ENCODE measurements at places on chromosomes 2 and 18.

- DNase-seq = no peak
These were observed 102.2 kb downstream of the PDE1A start for GRCh38 chr2:182324665-182325064.

GRCh38 chr2:27754831-27755230 is 16.7 kb upstream of the MRPL33 start:
- no peak for DNase-seq

- DNase-seq = no peak
These were observed 211.5 kb downstream of the IKZF2 start for GRCh38 chr2:212939777-212940531.

DNA sequence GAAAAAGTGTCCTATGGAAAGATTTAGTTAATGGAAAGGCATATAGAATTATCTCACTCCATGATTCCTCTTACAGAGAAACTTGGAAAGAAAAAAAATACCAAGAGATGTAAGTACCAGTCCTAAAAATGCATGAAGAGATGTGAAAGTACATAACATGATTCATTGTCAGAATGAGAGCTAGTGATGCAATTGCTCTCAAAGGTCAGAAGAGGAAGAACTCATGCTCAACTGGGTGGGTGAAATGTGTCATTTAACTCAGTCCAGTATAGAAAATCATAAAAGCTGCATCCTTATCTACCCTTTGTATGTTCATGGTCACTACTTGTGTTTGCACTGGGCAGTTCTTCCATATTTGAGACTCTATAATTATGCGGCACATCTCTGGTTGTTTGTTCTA is 300.0 kb upstream of the PIK3C3 start:
- DNase-seq = no peak

GRCh38 chr2:45728458-45728942 is 77.0 kb downstream of the PRKCE start:
- DNase-seq = no peak

DNA sequence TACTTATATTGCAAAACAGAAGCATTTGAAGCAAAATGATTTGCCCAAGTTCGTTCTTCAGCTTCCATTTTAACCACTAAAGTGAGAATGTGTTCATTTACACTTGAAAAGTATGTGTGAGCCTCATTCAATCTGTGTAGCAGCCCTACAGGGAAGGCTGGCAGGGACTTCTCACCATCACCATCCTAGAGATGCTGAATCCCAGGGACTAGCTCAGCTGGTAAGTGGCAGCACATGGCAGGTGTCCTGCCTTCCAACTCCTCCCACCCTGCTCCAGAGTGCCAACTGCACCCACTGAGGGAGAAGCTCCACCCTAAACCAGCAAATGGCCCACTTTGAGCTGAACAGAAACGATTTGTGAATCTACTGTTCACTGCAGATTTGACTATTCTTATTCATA is 91.5 kb downstream of the EN1 start:
- no peak for DNase-seq

DNA sequence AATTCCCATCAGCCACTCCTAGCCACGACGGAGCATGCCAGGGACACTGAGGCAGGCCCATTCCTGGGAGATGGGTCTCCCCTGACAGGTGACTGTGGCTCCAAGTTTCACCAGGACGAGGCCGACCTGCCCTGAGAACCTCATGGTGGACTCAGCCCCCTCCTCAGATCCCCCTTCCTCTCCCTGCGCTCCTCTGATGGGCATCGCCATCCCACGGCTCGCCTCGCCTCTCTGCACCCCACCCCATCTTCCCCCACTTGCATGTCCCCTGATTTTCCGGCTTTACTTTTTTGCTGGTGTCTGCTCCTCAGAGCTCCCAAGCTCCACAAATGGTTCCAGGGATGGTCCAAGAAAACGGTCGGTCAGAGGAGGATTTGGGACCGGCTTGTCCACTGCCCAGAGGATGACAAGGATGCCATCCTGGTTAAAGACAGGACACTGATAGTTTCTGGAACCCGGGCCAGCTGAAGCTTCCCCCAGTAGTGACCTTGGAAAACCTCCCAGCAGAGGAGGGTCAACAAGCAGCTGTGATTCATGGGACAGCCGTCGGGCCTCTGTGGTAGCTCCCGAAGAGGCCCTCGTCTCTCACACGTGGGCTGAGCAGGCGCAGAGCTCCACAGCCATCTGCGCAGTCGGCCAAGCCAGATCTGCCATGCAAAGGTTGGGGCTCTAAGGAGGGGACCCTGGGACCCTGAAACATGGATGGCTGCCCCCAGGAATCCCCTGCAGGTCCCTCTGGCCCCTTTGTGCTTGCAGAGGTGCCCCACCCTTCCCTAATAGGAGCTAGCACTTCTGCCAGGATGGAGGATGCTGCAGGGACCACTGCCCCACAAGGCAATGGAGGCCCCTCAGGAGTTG is 87.8 kb upstream of the SLC66A3 start:
- no peak for DNase-seq

GRCh38 chr2:210207929-210208328 is 17.3 kb downstream of the ACADL start:
- no peak for DNase-seq

- DNase-seq = no peak
These were observed 78.2 kb upstream of the SLC1A4 start for GRCh38 chr2:64910972-64911433.

GRCh38 chr2:1546023-1546591 is 132.8 kb downstream of the TPO start:
- peak; percentile 9 for DNase-seq

DNA sequence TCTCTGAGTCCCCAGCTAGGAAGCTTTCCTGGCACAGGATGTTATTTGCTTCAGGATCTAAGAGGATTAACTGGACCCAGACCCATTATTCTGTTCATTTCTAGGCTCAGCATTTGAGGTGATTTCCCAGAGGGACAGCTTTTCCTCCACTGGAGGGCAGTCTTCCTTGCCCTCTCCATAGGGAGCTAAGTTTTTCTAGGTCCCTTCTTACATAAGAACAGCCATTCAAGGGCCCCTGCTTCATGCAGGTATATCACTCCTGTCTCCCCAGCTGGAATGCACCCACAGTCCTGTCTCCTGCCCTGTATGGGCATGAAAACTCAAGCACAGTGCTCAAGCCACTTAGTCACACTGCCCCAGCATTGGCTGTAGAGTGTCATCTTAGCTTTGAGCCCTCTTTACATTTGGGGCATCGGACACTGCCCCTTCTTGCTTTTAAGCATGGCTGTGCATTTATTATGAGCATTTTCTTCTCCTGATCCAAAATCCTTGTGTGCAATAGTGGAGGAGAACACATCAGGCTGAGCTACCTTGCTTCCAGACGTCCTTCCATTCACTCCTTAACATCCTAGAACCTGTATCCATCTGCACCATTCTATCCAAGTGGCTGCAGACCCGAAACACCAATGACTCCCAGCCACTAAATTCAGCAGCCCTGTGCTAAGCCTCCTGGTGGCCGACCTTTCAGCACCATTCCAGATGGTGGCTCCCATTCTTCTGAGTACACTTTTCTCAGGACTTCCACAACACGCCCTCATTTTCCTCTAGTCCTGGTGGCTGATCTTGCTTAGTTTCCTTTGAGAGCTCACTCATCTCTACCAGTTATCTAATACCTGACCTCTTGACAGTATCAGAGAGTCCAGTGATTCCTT is 80.0 kb downstream of the COPS8 start:
- no peak for DNase-seq

- no peak for DNase-seq
These were observed 8.3 kb downstream of the CERKL start for GRCh38 chr2:181648478-181649155.

DNA sequence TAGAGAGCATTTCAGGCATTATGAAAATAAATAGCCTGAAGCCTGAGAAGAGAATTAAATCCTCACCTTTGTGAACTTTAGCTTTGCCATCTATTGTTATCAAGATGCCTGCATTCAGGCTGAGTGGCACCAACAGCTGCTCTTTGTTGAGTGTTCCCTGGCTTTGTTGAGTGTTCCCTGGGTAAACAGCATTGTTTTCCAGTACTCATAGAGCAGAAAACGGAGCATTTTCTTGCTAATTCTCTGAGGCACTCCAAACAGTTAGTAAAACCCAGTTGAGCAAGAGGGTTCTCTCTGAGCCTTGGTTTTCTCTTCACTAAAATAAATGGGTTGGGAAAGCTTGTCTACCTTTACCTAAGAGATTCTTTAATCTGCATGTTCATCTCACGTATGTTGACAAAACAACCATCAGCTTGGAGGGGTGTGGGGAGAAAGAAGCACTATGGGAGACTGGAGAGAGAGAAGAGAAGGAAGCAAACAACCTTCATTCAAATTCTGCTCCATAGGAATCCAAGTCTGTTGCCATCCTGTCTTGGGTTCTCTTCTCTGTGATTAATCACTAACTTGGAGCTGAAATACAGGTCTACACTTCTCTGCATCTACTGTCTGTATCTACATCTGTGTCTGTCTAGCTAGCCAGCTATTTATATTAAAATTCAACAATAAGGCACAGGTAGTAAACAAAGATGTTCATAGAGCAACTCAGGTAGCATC is 567.0 kb upstream of the SOX11 start:
- no peak for DNase-seq

DNA sequence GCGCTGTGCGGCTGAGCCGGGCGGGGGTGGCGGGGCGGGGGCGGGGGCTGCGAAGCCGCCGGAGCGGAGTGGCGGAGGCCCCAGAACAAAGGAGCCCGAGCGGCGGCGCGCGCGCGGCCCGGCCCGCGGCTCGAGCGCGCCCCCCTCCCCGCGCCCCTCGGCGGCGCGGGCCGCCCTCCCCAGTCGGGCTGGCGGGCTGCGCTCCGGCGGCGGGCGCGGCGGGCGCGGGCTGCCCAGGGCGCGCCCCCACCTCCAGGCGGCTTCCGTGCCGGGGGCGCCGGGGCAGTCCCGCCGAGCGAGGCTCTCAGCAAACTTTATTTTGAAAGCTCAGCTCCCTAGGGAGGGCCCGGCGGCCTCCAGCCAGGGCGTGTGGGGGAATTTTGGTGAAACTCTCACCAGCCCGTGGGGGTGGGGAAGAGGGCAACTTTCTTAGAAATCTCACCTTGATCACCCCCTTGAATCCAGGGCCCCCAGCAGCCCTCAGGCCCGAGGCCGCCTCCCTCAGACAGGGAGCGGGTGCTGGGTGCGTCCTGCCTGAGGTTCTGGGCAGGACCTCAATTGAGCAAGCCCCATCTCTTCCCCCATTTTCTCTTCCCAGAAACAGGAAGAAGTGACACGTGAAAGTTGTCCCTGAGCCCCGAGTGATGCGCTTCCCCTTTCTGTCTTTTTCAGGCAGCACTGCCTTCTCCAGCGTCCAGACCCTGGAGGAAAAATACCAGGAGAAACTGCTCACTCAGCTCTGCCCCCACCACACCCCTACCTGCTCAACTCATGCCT is 786 bp downstream of the TET3 start:
- DNase-seq = peak; percentile 41

DNA sequence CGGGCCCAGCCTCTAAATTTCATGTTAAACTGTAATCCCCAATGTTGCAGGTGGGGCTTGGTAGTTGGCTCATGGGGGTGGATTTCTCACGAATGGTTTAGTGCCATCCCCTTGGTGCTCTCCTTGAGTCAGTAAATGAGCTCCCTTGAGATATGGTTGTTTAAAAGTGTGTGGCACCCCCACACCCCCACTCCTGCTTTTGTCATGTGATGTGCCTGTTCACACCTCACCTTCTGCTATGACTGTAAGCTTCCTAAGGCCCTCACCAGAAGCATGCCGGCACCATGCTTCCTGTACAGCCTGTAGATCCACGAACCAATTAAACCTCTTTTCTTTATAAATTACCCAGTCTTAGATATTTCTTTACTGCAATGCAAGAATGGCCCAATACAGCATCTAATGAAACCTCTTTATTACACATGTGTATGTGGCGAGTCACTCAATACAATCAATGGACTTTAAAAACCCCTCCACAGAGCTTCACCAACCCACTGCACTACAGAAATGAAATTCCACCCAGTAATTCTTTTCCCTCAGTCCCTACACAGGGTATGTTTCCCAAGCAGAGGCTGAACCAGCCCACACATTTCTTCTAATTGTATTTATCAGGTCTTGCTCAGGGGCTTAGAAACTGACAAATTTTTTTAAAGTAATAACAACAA is 47.3 kb downstream of the WDFY1 start:
- no peak for DNase-seq

GRCh38 chr2:44130441-44130840 is 38.2 kb upstream of the PPM1B start:
- DNase-seq = no peak

GRCh38 chr2:217146956-217147355 is 287.1 kb upstream of the TNP1 start:
- no peak for DNase-seq

GRCh38 chr2:71813315-71813714 is 334.3 kb downstream of the CYP26B1 start:
- no peak for DNase-seq

- DNase-seq = no peak
These were observed 82.1 kb downstream of the UBR3 start for GRCh38 chr2:169909376-169909775.

DNA sequence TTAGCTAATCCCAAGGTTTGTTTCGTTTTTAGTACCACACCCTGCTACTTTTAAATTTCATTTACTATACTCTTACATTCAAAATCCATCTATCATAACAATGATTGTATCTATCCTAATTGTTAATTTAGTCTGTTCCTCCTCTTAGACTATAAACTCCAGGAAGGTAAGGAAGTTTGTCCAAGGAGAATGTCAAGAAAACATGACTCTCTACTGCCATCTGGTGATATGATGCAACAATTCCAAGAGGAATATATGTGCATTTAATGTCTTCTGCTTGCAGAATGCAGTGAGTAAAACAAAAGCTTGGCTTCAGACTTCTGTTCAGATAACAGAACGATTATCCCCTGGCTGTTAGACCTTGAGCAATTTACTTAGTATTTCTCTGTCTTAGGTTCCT is 1267.1 kb downstream of the LRP1B start:
- DNase-seq = no peak

DNA sequence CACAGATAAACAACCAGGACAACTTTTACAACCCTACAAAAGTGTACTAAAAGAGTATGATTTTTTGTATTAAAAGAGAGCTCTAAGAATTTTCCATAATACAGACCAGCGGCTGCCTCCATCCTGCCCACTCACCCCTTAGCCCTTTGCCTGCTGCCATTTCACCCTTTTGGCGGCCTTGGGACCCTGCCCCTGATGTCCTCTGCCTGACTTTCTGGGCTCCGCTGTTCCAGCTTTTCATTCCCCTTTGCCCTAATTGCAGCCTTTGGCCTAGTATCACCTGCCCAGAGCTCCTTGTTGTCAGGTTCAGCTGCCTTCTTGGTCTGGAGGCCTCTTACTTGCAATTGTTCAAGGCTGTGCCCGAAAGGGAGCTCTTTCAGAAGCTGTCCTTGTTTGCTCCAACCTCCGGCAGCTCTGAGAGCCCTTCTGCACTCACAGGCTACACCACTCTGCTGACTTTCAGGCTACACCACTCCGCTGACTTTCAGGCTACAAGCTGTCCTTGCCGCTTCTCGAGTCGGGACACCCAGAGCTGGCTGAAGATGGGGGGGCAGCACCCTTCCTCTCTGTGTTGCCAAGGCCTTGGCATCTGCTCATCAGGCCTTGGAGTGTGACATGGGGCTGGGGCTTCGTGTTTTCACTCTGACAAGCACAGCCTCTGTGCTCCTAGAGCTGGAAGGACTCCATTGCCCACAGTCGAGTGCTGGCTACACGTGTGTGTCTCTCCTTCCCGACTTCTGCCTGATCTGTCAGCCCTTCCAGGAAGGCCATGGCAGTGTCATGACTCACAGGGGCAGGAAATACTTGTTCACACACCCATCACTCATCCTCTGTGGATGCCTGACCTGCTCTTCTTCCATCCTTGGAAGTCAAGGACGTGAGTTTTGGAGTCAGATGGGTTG is 43.1 kb upstream of the HDAC4 start:
- DNase-seq = no peak

GRCh38 chr2:239150125-239151011 is 250.5 kb downstream of the HDAC4 start:
- peak; percentile 13 for DNase-seq

- no peak for DNase-seq
These were observed 29.9 kb downstream of the C18orf54 start for GRCh38 chr18:54387631-54388030.
